ENCODE measurements at places on chromosomes 2 and 18.

GRCh38 chr2:70546376-70546775 is 7.2 kb downstream of the TGFA start:
- DNase-seq, result no peak

GRCh38 chr2:10499275-10499907 is 51.3 kb upstream of the ODC1 start:
- no peak for DNase-seq

- no peak for DNase-seq
Measured at GRCh38 chr2:8653485-8653884, 28.4 kb upstream of the ID2 start.

DNA sequence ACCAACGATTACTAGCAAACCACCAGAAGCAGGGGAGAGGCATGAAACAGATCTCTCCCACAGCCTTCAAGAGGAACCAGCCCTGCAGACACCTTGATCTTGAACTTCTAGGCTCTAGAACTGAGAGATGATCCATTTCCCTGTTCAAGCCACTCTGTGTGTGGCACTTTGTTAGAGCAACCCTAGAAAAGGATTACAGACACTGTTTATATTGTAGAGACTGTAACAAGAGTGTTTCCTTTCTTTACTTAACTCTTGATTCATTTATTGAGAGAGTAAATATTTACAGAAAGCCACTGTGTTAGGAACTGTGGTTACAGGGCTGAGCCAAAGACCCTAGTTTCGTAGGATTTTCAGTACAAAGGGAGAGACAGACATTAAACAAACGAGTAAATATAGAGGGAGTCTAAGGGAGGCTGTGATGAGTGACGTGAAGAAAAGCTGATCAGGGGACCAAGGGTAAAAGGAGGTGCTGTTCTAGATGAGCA is 10.9 kb downstream of the CCDC68 start:
- no peak for DNase-seq

- no peak for DNase-seq
Measured at GRCh38 chr2:191212119-191212518, 33.1 kb upstream of the MYO1B start.

- DNase-seq, result no peak
Measured at GRCh38 chr2:75549401-75550253, 11.1 kb downstream of the EVA1A start.

GRCh38 chr18:49185623-49186022 is 234.9 kb upstream of the SMAD7 start:
- no peak for DNase-seq

- no peak for DNase-seq
Measured at GRCh38 chr2:8445580-8445979, 236.3 kb upstream of the ID2 start.

GRCh38 chr18:9542924-9543323 is 67.6 kb downstream of the RALBP1 start:
- no peak for DNase-seq

- DNase-seq, result no peak
Measured at GRCh38 chr2:143435131-143435530, 305.9 kb downstream of the ARHGAP15 start.
